ENCODE measurements at places on chromosomes 3 and 15.
A peak's percentile ranks its signal among the peaks of the same experiment; 100 is the strongest.

GRCh38 chr15:66820481-66821176, 118.6 kb downstream of the SMAD6 start:
- DNase-seq: no peak
- H3K27me3 ChIP-seq: no peaks in the 10 kb centered on the region
- no peaks in the 10 kb centered on the region for H3K4me1 ChIP-seq
- no peaks in the 10 kb centered on the region for H3K36me3 ChIP-seq

- H3K27me3 ChIP-seq: no peaks in the 10 kb centered on the region
- peaks cover 6% of the 10 kb centered on the region for H3K4me1 ChIP-seq
- H3K4me3 ChIP-seq: no peak overlapping the region
- H3K36me3 ChIP-seq: peaks cover 5% of the 10 kb centered on the region
Measured at GRCh38 chr15:88472225-88472624, 4.7 kb downstream of the MRPS11 start.

DNA sequence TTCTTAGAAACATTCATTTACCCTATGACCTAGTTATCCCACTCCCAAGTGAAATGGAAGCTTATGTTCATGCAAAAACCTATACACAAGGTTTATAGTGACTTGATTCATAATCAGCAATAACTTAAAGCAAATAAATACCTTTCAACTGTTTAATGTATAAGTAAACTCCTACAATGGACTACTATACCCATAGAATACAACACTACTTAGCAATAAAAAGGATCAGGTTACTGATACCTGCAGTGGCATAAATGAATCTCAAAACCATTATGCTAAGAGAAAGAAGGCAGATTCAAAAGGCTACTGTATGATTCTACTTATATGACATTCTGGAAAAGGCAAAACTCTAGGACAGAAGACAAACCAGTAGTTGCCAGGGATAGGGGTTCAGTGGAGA, 8.3 kb upstream of the POLR2M start:
- peaks cover 34% of the 10 kb centered on the region for H3K27me3 ChIP-seq
- no peak overlapping the region for H3K27ac ChIP-seq
- no peaks in the 10 kb centered on the region for H3K36me3 ChIP-seq
- DNase-seq: no peak
- H3K4me1 ChIP-seq: no peaks in the 10 kb centered on the region

GRCh38 chr15:63412551-63412950, 30.9 kb upstream of the CA12 start:
- no peak overlapping the region for H3K27ac ChIP-seq
- no peaks in the 10 kb centered on the region for H3K27me3 ChIP-seq
- no peak for DNase-seq
- no peaks in the 10 kb centered on the region for H3K36me3 ChIP-seq
- H3K4me1 ChIP-seq: no peaks in the 10 kb centered on the region

GRCh38 chr3:43302116-43302880, 16.0 kb downstream of the SNRK start:
- no peak for DNase-seq
- no peak overlapping the region for H3K4me3 ChIP-seq
- H3K36me3 ChIP-seq: peaks cover 11% of the 10 kb centered on the region
- H3K27me3 ChIP-seq: no peaks in the 10 kb centered on the region
- H3K4me1 ChIP-seq: peaks cover 16% of the 10 kb centered on the region
- no peak overlapping the region for H3K27ac ChIP-seq

GRCh38 chr3:80307844-80308243, 540.0 kb upstream of the ROBO1 start:
- no peaks in the 10 kb centered on the region for H3K4me1 ChIP-seq
- no peaks in the 10 kb centered on the region for H3K27me3 ChIP-seq
- H3K4me3 ChIP-seq: no peak overlapping the region
- H3K27ac ChIP-seq: no peak overlapping the region
- DNase-seq: no peak

DNA sequence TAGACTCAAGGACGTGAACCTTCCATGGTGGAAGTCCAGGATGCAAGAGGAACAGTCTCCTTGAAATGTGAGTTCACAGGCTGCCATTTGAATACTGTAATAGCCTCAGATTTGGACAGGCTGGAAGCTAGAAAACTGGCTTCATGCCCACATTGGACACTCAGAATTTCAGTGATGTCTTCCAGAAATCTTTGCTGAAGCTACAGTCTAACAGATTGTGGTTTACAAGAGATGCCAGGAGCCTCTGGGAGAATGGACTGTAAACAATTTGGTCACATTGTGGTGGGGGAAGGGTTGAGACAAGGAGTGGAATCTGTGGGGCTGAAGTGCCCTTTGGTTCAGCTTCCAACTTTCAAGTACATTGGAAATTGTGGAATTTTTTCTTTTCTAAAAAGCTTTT, 252.0 kb upstream of the PROK2 start:
- no peak overlapping the region for H3K27ac ChIP-seq
- no peak overlapping the region for H3K4me3 ChIP-seq
- H3K36me3 ChIP-seq: no peaks in the 10 kb centered on the region
- peaks cover 8% of the 10 kb centered on the region for H3K4me1 ChIP-seq
- no peak for DNase-seq

GRCh38 chr15:93195109-93195508, 106.1 kb upstream of the RGMA start:
- H3K4me3 ChIP-seq: no peak overlapping the region
- H3K4me1 ChIP-seq: no peaks in the 10 kb centered on the region
- peaks cover 5% of the 10 kb centered on the region for H3K27me3 ChIP-seq
- H3K36me3 ChIP-seq: no peaks in the 10 kb centered on the region
- no peak for DNase-seq
- no peak overlapping the region for H3K27ac ChIP-seq

- no peak overlapping the region for H3K27ac ChIP-seq
- no peak overlapping the region for H3K4me3 ChIP-seq
- no peaks in the 10 kb centered on the region for H3K36me3 ChIP-seq
- DNase-seq: no peak
- no peaks in the 10 kb centered on the region for H3K27me3 ChIP-seq
Measured at GRCh38 chr15:35306361-35306981, 221.4 kb upstream of the NANOGP8 start.

GRCh38 chr3:190517687-190518086, 3.8 kb downstream of the IL1RAP start:
- no peak overlapping the region for H3K4me3 ChIP-seq
- H3K27me3 ChIP-seq: peaks cover 45% of the 10 kb centered on the region
- peaks cover 42% of the 10 kb centered on the region for H3K4me1 ChIP-seq

DNA sequence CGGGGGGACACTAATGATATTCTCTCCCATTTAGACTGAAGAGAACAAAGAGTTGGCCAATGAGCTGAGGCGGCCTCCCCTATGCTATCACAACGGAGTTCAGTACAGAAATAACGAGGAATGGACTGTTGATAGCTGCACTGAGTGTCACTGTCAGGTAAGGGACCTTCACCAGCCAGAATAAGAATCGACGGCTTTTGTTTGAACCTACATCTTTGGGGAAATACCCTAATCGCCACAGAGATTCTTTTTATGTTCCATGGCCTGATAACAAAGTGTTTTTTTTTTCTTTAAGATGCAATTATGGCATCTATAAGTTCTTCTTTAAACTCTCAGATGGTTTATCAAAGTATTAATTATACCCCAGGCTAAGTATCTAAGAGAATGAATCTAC, 3.4 kb downstream of the THBS1 start:
- peaks cover 26% of the 10 kb centered on the region for H3K4me1 ChIP-seq
- peaks cover 4% of the 10 kb centered on the region for H3K36me3 ChIP-seq
- no peak overlapping the region for H3K27ac ChIP-seq
- DNase-seq: no peak
- peaks cover 14% of the 10 kb centered on the region for H3K27me3 ChIP-seq

DNA sequence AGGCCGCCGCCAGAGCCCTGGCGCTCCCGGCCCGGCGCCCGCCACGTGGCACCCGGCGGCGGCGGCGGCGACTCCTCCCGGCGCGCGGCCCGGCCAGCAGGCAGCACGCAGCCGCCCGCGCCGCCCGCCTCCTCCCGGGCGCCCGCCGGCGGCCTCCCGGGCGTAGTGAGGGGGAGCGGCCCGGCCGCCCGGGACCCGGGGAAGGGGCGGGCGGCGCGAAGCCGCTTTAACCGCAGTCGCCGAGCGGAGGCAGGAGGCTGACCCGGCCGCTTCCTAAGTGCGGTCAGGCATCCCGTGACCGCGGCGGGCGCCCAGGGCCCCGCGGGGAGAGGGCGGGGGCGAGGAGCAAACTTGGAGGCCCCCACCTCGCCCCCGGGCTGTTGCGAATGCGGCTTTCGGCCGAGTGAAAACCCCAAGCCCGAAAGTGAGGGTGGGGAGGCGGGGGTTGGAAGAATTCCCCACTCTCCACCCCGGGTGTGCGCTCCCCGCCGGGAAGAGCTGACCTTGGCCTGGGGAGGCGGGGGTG, 1.7 kb upstream of the HES1 start:
- H3K4me1 ChIP-seq: peaks cover 56% of the 10 kb centered on the region
- no peaks in the 10 kb centered on the region for H3K36me3 ChIP-seq
- H3K27ac ChIP-seq: peak overlapping the region; percentile 25
- peak; percentile 92 for DNase-seq

DNA sequence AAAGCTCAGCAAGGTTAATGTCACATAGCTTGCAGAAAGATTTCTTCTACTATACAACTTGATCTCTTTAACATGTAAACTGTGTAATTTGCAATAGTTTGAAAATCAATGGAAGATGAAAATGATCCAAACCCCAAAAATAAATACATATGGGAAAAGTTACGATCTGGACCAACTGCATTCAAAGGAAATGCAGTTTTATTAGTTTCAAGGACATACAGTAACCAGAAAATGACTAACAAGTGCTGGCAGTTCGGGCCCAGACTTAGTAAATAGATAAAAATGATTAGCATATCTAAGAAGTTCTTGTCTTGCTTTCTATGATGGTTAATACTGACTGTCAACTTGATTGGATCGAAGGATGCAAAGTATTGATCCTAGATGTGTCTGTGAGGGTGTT, 37.3 kb upstream of the LEKR1 start:
- no peaks in the 10 kb centered on the region for H3K36me3 ChIP-seq
- H3K4me3 ChIP-seq: no peak overlapping the region
- DNase-seq: no peak
- H3K27ac ChIP-seq: no peak overlapping the region
- no peaks in the 10 kb centered on the region for H3K4me1 ChIP-seq
- no peaks in the 10 kb centered on the region for H3K27me3 ChIP-seq

DNA sequence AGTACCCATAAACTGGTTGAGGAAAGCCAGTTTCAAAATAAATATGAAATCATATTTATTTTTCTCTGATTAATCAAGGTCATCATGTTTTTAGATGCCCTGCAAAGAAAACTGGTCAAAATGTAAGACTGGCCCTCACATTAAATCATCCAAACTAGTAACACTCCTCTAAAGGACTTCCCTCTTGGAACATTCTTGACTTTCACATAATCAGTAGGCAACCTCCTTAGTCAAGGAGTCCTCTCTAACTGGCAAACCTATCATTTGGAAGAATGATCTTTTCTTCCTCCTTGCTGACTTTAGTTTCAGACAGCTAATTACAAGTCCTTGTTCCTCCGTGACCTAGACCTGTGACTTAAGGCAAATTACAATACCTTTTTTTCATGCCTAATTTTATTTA, 82.5 kb upstream of the DCBLD2 start:
- no peaks in the 10 kb centered on the region for H3K4me1 ChIP-seq
- H3K27me3 ChIP-seq: no peaks in the 10 kb centered on the region
- no peak overlapping the region for H3K27ac ChIP-seq
- no peak for DNase-seq
- no peak overlapping the region for H3K4me3 ChIP-seq

DNA sequence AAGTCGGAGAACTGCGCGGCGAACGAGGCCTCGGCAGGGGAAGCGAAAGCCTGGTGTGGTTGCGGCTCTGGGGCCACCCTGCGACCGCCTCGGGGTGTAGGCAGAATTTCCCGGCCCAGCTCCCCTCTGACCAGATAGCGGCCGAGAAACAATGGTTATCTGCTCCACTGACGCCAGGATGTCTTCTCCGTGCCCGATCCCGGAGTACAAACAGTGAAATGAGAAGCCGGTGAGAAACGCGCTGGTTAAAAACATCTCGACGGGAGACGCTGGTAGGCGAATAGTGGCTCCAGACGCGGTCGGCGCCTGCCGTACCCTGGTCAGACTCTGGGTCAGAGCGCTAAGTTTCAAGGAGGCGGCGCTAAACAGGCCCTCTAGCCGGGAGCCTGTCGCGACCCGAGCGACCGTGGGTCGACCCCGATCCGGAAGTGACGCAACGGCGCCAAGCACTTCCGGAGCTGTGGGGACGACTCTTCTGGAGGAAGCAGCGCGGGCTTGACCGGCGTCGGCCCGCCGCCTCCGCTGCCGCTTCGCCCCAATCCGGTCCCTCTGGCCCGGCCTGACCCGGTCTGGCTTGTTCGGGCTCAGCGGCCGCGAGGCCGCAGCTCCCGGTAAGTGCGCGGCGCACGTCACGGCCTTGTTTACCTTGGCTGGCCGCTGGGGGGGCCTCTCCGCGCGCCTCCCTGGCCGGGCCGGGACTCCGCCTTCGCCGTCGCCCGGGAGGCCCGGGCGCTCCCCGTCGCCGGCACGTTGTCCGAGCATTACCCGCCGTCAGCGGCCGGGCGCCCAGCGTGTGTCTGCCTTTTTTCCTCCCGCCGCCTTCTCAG, at the start of gene ARIH2:
Gene ARIH2 (plus strand): TSS at position 455 of the 827 bp plus-strand sequence. CDS start 8,717 bp downstream, outside the sequence.
- peak within 1 kb of the TSS; percentile 96 for H3K4me3 ChIP-seq
- peaks cover 12% of the 10 kb centered on the region for H3K36me3 ChIP-seq
- peak; percentile 96 for DNase-seq
- H3K4me1 ChIP-seq: peaks cover 5% of the 10 kb centered on the region
- H3K27ac ChIP-seq: peak within 1 kb of the TSS; percentile 93

DNA sequence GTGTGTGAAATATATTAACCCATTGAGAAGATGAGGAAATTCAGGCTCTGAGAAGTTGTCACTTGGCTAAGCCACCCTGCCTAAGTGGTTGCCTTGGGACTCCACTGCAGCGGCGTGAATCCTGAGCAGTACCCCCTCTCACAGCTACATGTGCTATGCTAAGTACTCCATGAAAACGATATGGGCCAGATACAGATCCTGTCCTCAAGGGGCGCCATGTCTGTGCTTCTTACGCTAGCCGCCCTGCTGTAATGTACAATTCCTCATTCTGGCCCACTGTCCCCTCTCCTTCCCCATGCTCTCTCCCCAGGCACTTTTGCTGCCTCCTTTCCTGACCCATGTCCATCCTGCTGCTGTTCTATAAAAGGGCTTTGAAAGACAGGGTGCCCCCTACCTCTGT, 140.3 kb downstream of the FEZF2 start:
- no peaks in the 10 kb centered on the region for H3K4me1 ChIP-seq
- no peaks in the 10 kb centered on the region for H3K36me3 ChIP-seq
- no peaks in the 10 kb centered on the region for H3K27me3 ChIP-seq
- no peak overlapping the region for H3K27ac ChIP-seq
- no peak overlapping the region for H3K4me3 ChIP-seq
